ENCODE measurements at places on chromosomes 7 and 10.

GRCh38 chr7:1421946-1422345 lies 37.3 kb downstream of the MICALL2 start:
- no peak for DNase-seq

- DNase-seq, result peak; percentile 6
These were observed 417.9 kb downstream of the IPMK start for GRCh38 chr10:57849691-57850357.

- no peak for DNase-seq
These were observed 53.5 kb downstream of the EXOC6 start for GRCh38 chr10:92901819-92902251.

DNA sequence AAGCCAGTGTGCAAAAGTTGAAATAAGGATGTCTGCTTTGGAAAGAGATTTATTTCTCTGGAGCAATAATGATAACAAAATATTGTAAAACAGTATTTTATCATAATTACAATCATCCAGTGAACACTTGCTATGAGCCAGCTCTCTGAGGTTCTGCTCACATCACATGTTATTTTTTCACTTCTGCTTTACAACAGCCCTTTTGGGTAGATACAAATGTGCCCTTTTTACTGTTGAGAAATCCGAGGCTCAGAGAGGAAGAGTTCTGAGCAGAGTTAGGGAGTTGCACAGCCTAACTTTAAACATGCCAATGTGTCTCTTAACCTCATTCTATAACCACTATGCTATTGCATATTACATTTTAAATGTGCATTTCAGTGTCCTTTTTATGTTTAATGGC lies 232.6 kb upstream of the CDC14C start:
- no peak for DNase-seq

GRCh38 chr10:7960108-7960507 lies 94.4 kb upstream of the GATA3 start:
- no peak for DNase-seq

GRCh38 chr10:15236340-15236739 lies 67.8 kb upstream of the NMT2 start:
- DNase-seq, result peak; percentile 25

DNA sequence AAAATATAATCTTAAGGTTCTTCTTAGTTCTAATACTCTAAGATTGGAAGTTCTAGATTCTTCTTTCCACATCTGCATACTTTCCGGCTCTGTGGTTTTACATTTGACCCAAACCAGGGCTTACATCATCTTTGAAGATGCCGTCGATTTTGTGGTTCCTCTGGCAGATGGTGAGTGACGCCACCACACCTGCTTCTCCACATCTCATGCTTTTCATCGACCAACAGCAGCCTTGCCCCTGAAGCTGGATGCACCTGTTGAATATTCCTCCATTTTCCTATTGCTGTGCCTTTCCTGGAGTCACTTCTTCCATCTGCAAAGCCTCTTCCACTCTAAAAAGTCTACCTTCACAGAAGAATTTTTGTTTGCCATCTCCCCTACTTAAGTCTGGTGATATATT lies 121.3 kb downstream of the PRKCQ start:
- no peak for DNase-seq

DNA sequence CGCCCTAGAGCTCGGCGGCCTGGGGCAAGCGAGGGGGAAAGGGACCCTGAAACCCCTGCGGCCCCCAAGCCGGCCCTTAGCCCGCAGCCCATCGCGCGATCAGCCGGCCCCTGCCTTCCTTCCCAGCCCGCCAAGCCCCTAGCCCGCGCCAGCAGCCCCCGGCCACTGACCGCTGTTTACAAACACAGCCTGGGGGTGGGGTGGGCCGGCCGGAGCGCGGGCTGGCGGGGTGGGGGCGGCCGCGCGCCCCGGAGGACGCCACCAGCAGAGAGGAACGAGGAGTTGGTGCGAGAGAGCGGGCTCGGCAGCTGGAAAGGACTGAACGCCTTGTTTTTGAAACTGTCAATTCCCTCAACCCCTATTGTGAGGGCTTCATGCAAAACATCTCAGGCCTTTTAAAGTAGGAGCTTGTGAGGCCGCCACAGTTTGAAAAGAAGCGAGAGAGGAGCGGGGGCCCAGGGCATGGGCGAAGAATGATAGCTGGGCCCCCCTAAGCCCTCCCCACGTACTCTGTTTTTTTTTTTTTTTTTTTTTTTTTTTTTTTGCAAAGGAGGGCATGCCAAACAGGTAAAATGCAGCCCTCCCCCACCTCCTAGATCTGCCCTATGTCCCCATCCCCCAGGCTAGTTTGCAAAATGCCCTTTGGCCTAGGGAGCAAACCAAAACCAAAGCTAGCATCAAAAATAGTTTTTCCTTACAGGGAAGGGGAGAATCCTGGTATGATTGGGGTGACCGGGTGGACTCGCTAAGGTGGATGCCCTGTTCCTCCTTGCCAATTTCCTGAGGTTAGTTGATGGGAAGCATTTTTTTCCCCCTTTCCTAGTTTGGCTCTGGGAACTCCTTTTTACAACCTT lies 15.0 kb downstream of the SKIDA1 start:
- DNase-seq, result peak; percentile 30

- DNase-seq, result peak; percentile 67
These were observed at the start of gene ADAM12 for GRCh38 chr10:126387931-126388911. TSS of gene ADAM12 (minus strand) at chr10:126388477. CDS start at chr10:126388145, 332 bp downstream.

GRCh38 chr10:104804880-104805279 lies 163.8 kb downstream of the SORCS3 start:
- DNase-seq, result no peak

DNA sequence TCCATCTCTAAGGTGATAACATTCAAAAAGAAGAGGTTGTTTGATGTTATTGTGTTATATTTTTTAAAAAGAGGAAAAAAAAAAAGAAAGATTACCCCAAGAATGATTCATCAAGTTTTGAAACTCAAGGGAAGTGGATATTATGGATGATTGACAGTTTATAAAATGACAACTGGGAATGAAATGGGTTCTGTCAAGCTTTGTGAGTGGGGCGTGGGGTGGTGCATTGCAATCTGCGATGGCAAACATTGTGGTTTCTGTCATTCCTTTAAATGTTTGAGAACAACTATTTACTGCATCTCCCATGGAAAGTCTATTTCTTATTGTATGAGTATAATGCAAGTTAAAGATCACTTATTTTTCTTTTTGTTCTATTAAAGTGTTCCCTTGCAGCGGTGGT lies 297.0 kb downstream of the CCDC3 start:
- DNase-seq, result no peak

GRCh38 chr7:129825209-129825970 lies 127.4 kb downstream of the UBE2H start:
- peak; percentile 67 for DNase-seq

DNA sequence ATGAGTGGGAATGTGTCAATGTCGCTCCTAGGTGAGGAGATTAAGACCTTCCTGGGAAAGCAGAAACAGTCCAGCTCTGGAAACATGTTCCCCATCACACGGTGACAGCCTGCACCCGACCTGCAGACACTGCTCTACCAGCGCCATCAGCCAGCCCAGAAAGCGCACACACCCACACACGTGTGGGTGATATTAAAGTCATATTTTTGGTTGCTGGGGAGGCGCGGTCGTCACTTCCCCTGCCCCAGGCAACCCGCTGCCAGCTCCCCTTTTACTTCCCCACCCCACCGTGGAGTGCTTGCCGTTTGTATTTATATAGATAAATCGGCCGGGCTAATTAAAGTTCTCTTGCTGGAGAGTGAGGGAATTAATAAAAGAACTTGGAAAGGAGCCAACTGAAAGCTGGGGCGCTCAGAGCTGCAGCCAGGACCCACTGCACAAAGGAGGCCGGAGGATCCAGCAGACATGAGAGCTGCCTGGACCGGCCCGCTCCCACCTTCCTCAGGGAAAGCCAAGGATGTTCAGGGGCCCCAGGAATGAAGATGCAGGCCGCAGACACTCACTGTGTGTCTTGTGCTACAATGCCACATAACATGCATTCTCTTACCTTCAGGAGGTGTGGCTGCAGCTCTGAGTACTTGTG lies 145.2 kb upstream of the UNC5B start:
- DNase-seq, result no peak

- DNase-seq, result peak; percentile 58
These were observed 86.3 kb upstream of the PIK3CG start for GRCh38 chr7:106778656-106779250.

DNA sequence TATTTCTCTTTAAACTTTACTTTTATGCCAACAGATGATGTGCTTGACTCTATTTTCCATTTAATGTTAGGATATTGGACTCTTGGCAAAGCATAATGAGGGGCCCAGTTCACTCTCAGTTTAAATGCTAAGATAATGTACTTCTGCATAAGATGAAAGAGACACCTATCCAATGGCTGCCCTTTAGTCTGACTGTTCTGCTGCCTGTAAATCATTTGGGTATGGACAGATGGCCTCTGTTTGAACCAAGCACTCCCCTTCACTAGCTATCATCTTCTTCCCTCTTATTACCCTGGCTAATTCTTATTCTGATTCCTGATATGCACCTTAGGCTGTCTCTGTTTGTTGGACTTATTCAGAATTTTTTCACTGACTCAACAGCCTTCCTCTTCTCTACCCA lies 72.1 kb downstream of the SEM1 start:
- no peak for DNase-seq

DNA sequence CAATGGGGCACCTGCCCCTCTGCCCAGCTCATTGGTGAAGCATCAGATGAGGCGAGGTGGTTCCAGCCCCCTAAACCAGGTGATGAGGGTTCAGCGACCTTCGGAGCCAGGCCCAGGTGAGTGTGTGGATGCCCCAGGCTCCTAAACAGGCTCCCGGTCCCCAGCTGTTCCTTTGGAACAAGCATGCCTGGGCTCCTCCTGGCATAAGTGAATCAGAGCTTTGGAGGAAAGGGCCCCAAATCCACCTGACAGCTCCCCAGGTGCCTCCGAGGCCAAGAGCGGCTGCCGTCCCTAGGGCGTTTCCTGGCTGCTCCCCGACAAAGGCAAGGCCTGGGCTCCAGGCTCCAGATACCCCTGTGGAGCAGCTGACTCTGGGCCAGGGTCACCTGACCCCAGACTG lies 61.3 kb downstream of the YKT6 start:
- DNase-seq, result no peak

GRCh38 chr10:17234431-17234945 lies 6.4 kb downstream of the VIM start:
- no peak for DNase-seq

DNA sequence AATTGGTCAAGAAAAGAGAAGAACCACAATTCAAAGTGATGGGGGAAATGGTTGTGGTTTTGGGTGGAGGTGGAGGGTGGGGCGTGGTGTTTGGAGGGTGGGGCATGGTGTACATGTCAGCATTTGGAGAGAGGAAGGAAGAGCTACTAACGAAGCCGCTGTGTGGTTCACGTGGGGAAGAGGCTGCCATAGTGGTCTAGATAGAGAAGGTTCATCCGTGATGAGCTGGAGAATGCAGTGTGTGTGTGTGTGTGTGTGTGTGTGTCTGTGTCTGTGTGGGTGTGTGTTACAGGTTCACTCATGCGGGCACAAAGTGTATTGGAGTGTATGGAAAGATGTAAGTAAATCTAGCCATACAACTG lies 6.1 kb upstream of the VCL start:
- no peak for DNase-seq

- no peak for DNase-seq
These were observed 91.5 kb downstream of the MCU start for GRCh38 chr10:72783410-72783833.
